CD4-positive, alpha-beta T cell treated with Interleukin-1 beta for 1 hour (primary cell): ENCODE measurements at places on chromosomes 1 and 21.

GRCh38 chr1:89602871-89603404 lies 30.0 kb upstream of the LRRC8C start:
- no peak for DNase-seq

DNA sequence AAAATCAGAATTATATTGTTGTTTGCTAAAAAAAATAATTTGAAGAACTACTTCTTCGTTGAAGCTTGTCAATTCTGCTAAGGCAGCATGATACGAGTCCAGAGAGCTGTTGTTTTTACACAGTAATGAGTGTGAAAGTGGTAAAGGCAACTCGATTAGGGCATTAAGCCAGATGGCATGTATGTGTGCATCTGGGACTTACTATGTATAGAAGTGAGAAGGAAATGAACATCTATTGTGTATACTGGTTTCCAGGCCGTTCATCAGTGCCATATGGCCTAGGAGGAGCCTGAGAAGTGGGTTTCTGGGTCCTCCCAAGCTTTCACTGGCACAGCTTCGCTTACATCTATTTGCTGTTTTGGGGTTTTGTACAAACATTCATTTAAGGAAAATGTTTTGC lies 5.7 kb downstream of the CTPS1 start:
- DNase-seq, result no peak

DNA sequence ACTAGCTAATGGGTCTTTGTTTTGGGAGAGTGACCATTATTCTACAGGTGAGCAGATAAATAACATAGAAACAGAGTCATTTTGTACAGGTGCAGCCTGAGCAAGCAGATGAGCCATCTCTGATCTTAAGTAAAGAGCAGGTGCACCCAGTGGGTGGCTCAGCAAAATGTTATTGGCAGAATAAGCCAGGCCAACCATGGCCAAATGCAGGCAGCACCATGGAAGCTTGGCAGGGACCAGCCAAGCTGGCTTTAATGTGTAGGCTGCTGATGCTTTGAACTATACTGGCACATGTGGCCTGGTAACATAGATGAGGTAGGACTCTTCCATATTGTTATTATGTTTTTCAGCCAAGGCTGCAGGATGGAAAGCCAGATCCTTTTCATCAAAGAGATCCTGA lies 553.3 kb upstream of the ZRANB2 start:
- DNase-seq, result no peak

- no peak for DNase-seq
Observed at GRCh38 chr1:203559523-203559922, 65.6 kb downstream of the OPTC start.

GRCh38 chr1:221939607-221940006 lies 197.7 kb upstream of the DUSP10 start:
- DNase-seq, result no peak

GRCh38 chr1:223780949-223781348 lies 64.8 kb downstream of the TP53BP2 start:
- no peak for DNase-seq

- DNase-seq, result peak; percentile 23
Observed at GRCh38 chr1:235945775-235946570, 79.3 kb upstream of the LYST start.
